ENCODE measurements at places on chromosomes 16 and 17. TPM values are rescaled to one million over a fixed set of nuclear protein-coding genes. Genes with fewer than 3 reads are reported as not detected.
A peak's percentile ranks its signal among the peaks of the same experiment; 100 is the strongest.

The MMP2 gene
- total RNA-seq: 110 TPM

The CCL17 gene
- not detected for total RNA-seq

DNA sequence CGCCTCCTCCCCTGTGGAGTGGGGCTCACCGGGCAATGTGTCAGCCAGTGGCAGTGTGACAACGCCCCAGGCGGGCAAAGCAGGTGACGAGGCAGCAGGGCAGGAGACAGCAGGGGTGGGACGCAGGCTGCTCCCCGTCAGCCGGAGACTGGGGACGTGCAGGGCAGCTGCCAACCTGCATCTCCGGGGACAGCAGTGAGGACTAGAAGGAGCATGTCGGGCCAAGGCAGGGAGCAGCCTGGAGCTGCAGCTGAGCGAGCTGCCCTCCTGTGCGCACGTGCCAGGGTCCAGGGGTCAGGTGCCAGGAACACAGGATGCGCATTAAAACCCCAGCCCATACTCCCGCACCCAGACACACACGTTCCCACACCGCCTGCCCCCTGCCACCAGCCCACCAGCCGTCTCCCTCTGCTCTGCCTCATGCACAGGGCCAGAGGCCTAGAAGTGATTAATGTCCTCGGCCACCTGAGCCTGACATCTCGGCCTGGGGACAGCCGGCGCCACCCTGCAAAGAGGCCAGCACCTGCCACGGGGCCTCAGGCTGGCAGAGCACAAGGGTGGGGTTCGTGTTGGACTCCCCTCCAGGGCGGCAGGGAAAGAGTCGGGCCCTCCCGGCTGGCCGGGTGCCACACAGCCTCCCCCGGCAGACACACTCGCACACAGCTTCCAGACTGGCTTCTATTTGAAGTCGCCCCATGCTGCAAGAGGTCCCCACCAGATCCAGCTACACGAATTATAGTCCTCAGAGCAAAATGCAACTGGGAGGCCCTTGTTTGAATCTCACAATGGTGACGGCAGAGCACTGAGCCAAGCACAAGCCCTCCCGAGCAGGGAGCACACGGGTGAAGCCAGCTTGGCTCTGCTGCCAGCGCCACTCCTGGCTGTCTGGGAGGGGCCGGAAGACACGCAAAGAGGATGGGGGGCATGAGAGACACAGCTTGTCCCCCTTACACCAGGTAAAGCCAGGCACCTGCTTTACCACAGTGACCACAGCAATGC, 90.4 kb downstream of the RBFOX3 start:
- DNase-seq: peak; percentile 78
- H3K27me3 ChIP-seq: no peaks in the 10 kb centered on the region
- H3K4me1 ChIP-seq: peaks cover 51% of the 10 kb centered on the region
- H3K36me3 ChIP-seq: no peaks in the 10 kb centered on the region
- H3K27ac ChIP-seq: no peak overlapping the region

GRCh38 chr16:67530013-67530939, 1.6 kb downstream of the RIPOR1 start:
- peaks cover 35% of the 10 kb centered on the region for H3K4me1 ChIP-seq
- H3K4me3 ChIP-seq: peak overlapping the region; percentile 72
- H3K27ac ChIP-seq: peak overlapping the region; percentile 65
- DNase-seq: no peak
- H3K36me3 ChIP-seq: peaks cover 5% of the 10 kb centered on the region

DNA sequence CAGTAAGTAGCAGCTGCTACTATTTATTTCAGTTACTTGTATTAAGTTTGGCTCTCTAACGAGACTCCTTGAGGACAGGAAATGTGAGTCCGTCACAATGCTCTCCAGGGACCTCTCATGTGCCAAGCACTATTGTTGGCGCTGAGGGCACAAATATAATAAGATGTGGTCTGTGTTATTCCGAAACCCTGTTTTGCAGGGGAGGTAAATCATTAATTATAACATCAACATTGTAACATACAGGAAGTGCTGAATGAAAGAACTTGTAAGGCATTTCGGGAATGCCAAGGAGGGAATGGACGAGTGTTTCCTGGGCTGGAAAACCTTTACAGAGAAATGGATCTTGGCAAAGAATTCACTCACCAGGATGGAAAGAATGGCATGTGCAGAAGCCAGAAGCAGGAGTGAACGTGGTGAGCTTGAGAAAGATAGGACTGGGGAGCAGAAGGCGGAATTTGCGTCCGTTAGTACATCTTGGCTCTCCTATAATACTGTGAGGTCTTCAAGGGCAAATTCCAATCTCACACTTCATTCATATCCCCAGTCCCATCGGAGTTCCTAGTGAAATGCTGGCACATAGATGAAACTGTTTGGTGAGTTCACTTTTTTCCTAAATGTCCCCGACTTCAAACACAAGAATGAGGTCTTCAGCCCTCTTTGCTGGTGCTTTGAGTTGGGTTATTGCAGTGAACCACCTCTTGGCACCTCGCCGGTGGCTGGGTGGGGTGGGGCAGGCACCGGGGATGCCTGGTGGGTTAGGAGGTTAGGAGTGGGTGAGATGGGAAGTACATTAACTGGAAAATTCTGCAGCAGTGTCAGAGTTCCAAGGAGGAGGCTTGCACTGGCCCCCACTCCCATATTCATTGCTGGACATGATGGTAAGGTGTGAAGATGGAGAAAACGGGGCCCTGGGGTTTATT, 11.5 kb downstream of the TAC4 start:
- DNase-seq: no peak
- H3K4me3 ChIP-seq: no peak overlapping the region
- H3K4me1 ChIP-seq: no peaks in the 10 kb centered on the region
- no peak overlapping the region for H3K27ac ChIP-seq
- H3K27me3 ChIP-seq: no peaks in the 10 kb centered on the region

Measured in spinal cord (tissue), 10 donors.